ENCODE measurements at places on chromosomes 6 and 20. TPM values are rescaled to one million over a fixed set of nuclear protein-coding genes. Genes with fewer than 3 reads are reported as not detected.

GRCh38 chr20:57804470-57805250, 94.8 kb upstream of the PMEPA1 start:
- no peak for DNase-seq

GRCh38 chr6:14434916-14435690, 317.5 kb downstream of the CD83 start:
- DNase-seq = no peak

DNA sequence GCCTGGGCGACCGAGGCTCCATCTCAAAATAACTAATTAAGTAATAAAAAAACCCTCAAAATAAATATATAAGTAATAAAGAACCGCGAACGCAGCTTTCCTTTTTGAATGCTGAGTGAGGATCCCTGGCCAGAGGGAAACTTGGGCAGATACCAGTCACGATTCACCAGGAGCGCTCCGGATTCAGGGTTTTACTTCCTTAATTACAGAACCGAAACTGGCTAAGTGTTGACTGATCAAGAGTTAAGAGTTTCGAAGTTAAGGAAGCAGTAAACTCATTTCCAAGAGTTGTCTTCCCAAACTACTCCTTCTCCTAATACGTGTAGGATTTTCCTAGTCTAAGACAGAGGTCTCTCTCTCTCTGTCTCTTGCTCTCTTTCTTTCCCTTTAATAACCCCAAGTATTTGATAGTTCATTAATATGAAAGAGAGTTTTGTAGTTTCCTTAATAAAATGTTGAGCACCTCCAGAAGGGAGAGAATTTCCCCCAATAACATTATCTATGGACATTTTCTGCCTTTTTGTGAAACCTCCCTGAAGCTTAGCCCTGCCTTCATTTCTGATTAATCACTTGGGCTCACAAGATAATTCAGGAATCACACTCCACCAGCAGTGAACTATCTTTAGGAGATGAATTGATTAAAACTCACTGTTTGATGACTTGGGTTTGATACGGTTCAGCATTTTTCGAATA, 61.4 kb upstream of the ZNF217 start:
- peak; percentile 90 for DNase-seq

The STX11 gene
- not detected for total RNA-seq

DNA sequence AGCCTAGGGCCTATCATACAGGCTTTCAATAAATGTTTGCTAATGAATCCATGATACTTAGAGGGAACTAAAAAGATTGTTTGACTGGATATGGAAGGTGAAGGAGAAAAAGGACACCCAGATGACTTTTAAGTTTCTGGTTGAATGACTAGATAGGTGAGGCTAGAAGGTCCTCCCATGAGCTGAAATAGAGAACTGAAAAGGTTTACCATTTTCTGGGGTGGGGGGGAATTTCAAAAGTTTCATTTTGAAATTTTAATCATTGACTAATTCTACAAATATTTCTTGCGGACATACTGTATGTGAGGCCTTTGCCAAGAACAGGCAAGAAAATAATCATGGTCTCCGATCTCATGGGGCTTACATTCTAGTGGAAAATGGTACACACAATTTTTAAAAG, 17.9 kb upstream of the ZBTB2 start:
- no peak for DNase-seq

GRCh38 chr6:45422503-45423110, 44.9 kb upstream of the SUPT3H start:
- DNase-seq = peak; percentile 20

The SALL4 gene
- total RNA-seq = 3.4 TPM

The GSTA3 gene
- not detected for total RNA-seq

GRCh38 chr6:134757911-134758361, 192.0 kb downstream of the ALDH8A1 start:
- DNase-seq = peak; percentile 61

GRCh38 chr6:131357501-131357900, 215.5 kb upstream of the ARG1 start:
- DNase-seq = no peak

The PDE10A gene
- total RNA-seq = 16.0 TPM

The TSPO2 gene
- total RNA-seq = not detected

DNA sequence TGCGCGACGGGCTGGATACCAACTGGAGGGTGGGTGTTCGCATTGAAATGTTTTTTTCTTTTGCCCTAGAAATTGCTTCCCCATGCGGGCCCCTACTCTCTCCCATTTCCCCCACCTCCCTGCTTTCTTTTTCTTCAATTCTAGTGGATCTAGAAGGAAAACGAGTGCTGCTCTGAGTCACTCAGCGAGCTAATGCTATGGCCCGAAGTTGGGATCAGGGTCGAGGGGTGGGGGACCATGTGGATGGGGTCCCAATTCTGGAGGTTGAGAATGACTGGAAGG, 71.5 kb downstream of the SOX4 start:
- DNase-seq = no peak

- no peak for DNase-seq
Observed at GRCh38 chr6:96610019-96610418, 47.1 kb downstream of the FHL5 start.

DNA sequence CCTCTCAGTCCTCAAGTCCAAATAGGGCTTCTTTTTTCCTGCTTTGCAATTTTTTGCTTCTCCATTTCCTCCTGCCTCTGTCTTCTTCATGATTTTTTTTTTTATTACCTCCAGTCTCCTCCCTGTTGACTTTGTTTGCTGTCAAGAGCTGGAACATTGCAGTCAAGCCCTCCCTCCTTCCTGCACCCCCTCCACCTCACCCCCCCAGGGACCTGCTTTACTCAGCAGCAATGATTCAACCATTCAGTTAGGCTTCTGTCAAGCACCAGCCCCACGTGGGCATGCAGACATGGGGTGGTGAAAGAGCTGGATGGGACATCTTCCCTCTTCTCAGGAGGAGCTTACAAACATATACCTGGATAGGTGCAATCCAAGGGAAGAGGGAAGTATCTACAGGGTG, 142.4 kb downstream of the LRFN2 start:
- DNase-seq = no peak

DNA sequence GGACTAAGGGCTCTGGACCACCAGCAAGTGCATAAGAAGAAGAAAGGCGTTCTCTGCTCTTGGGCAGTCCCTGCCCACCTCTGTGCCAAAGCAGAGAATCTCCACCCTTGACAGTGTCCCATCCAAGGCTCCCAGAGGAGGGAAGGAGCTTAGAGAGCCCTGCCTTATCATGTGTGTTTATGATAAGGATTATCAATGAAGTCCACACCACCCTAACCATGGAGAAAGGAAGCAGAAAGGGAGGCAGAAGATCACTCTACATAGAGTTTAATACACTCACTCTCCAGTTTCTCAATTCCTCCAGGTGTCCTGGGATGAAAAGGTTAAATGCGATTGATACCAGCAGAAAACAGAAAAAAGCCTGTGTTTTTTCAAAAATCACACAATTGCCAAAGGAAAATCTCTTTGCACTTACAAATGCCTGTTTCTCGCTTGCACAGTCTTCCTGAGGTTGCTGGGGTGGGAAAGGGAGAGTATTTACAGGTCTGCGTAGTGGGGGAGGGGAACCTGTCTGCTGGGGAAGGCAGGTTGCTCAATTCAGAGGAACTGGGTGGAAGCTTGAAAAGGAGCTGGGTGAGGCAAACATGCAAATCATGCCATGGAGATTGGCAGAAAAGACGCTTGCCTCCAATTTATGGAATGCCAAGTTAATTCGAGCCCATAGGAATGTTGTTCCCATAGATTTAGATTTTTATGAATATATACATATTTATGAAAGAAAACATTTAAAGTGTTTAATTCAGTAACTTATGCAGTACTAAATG, 104.0 kb downstream of the EYA2 start:
- DNase-seq = no peak

The KCNS1 gene
- not detected for total RNA-seq

DNA sequence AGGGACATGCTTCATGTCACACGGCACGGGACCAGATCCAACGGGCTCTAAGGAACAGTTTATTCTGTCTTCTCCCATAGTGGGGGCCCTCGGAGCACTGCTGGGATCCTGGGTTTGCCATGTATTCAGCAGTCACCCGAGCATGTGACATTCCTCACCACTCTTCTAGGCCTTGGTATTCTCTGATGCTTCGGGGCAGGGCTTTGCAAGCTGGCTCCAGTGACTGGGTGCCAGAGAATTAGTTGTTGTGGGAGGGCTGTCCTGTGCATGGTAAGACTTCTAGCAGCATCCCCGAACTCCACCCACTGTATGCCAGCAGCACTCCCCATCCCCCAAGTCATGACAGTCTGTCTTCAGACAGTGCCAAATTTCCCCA, 5.4 kb downstream of the CCN5 start:
- DNase-seq = no peak

DNA sequence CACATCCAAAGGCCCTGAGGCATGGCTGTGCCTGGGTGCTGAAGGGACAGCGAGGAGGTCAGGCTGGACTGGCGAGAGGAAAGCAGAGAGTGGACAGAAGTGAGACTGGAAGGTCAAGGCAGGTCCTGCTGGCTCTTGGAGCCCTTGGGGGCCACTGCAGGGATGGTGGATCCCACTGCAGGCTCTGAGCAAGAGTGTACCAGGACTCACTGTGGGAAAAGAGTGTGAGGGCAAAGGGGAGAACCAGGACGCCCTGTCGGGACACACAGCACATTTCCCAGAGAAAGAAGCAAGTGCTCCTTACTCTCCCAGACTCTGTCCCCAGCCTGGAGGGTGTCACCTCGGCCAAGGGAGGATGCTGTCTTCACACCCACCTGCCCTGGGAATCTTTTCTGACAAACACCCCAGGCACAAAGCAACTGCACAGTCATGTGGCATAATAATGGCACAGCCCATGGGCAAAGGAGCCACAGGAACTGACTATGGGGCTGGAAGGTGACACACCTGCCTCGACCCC, 172.3 kb upstream of the CST7 start:
- DNase-seq = no peak

The COX4I2 gene
- not detected for total RNA-seq

All from HT-29 (cell line).